Kidney (tissue), 22 donors: ENCODE measurements at places on chromosomes 2 and 18.

- no peak for DNase-seq
Measured at GRCh38 chr18:44186001-44186400, 494.7 kb upstream of the SETBP1 start.

- DNase-seq: no peak
Measured at GRCh38 chr2:168751104-168751740, 51.2 kb upstream of the NOSTRIN start.

GRCh38 chr2:79219383-79219988 is 59.9 kb upstream of the REG3A start:
- DNase-seq: no peak

DNA sequence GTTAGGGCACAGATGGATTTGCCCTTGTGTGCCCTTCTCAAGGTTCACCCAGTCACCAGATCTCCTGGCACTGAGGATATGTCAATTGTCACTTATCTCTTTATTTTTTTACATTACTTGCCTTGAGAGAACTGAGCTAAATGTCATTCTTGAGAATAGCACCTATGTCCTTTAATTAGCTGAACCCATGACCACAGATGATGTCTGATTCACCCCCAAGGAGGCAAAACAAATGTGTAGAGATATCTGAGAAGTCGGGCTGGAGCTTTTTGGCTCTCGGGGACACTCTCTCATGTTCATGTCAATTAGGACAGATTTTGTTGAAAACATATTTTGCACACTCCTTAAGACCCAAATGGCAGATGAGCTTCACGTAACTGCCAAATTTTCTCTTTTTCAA is 171.4 kb upstream of the LRRTM1 start:
- no peak for DNase-seq

DNA sequence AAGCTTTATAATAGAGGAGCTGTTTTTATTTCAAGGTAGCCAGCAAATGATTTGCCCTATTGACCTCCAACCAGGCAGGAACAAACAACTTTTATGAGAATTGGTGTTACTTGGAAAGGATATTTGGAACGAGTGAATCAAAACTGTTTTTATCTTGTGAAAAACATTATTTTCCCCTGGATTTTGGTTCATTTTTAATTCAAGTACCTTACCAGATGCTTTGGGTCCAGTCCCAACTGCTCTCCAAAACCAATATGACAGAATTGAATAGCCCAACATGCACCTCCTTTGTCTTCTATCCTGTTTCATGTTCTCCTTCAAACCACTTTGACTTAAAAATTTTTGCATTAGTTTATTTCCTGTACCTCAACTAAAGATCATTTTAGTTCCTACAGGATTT is 178.6 kb upstream of the RBMS1 start:
- no peak for DNase-seq

- no peak for DNase-seq
Measured at GRCh38 chr2:201972621-201973255, 60.9 kb upstream of the FZD7 start.

DNA sequence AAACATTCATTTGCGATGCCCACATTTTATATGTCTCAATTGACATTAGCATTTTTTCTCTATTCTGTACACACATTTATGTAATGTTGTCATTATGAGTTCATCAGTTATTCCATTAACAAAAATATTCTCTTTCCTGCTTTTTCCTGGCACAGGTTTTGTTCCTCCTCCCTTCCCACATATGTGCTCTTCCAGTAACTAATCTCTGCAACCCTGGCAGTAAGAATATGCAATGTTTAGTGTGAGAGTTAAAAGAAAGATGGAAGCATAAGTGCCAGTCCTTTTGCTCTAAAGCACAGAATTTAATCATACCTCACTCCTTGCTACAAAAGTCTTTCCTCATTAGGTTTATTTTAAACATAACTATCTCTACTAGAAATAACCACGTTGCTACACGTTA is 155.8 kb upstream of the ERBB4 start:
- DNase-seq: no peak

GRCh38 chr2:99485824-99486223 is 4.0 kb downstream of the REV1 start:
- DNase-seq: no peak

DNA sequence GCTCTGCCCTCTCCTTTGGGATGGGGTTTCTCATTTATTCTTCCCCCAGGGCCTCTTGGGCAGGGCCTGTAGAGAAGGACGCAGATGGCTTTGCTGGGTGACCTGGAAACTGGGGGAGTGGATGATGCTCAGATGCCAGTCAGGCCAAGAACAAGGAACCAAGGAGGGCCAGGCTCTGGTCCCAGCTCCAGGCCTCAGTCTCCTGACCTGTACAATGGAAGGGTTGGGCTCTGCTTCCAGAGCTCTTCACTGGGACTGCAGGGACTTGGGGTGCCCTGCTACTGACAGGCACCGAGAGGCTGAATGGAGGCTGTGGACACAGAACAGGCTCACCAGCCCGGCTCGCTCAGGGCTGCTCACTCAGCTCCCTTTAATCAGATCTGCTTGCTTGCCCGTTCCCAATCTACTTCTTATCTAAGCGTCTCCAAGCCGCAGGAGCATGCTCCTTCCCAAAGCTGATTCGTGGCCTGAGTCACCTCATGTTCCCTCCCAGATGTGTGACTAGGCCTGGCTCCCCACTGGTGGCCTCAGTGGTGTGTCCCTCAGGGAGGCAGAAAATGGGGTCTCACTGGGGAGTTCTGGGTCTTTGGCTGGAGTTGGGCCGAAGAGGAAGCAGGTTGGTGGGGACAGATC is 82.6 kb upstream of the ODC1 start:
- no peak for DNase-seq
